H9 (cell line): ENCODE measurements at places on chromosomes 4 and X. TPM values are rescaled to one million over a fixed set of nuclear protein-coding genes. Genes with fewer than 3 reads are reported as not detected.

RAI2 gene
- 0.61 and 0.72 TPM in 2 replicates for total RNA-seq

DNA sequence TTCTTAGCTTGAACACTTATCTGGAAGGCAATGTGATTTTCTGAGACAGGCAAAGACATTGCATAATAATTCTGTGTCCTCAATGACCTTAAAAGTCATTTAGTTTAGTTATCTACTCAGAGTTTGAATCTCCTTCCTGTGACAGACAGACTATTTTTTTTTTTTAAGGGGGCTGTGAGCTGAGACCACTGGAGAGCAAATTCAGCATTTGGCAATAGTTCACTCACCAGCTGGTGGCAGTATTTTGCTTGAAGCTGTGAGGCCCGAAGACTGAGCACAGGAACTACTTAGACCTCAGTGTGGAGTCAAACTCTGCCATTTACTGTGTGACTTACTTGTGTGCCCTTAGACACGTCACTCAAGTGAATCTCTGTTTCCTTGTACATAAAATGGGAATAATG lies 22.9 kb upstream of the CPE start:
- peak; percentile 74 for DNase-seq

ACE2 gene
- total RNA-seq: not detected in 2 replicates

SLIT2 gene
- 1.3 and 1.5 TPM in 2 replicates for total RNA-seq

GAGE12J gene
- total RNA-seq: not detected in 2 replicates

BMPR1B gene
- 0.35 and 0.72 TPM in 2 replicates for total RNA-seq

GRCh38 chr4:42350611-42351182 lies 46.6 kb upstream of the SHISA3 start:
- DNase-seq: no peak

DNA sequence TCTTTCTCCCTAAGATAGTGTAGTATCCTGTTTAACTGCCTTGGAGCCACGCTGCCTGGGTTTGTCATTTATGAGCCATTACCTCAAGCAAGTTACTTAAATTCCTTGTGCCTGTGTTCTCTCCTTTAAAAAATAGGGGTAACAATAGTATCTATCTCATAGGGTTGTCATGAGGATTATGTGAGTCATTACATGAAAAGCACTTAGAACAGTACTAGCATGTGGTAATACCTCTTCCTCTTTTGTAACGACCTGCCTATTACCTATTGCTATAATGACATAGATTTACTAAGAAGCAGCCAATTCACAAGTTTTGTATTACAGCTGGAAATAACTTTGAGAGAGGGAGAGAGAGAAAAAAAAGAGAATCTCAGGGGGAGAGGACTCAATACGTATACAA lies 834.7 kb downstream of the RAPGEF2 start:
- DNase-seq: no peak

- DNase-seq: no peak
Observed at GRCh38 chr4:140926672-140927071, 170.5 kb upstream of the TBC1D9 start.

NEXMIF gene
- total RNA-seq: 0.22 and 0.29 TPM in 2 replicates
